ENCODE measurements at places on chromosomes 12 and 14.

- no peak for DNase-seq
Observed at GRCh38 chr14:64663174-64663573, 41.0 kb upstream of the PLEKHG3 start.

DNA sequence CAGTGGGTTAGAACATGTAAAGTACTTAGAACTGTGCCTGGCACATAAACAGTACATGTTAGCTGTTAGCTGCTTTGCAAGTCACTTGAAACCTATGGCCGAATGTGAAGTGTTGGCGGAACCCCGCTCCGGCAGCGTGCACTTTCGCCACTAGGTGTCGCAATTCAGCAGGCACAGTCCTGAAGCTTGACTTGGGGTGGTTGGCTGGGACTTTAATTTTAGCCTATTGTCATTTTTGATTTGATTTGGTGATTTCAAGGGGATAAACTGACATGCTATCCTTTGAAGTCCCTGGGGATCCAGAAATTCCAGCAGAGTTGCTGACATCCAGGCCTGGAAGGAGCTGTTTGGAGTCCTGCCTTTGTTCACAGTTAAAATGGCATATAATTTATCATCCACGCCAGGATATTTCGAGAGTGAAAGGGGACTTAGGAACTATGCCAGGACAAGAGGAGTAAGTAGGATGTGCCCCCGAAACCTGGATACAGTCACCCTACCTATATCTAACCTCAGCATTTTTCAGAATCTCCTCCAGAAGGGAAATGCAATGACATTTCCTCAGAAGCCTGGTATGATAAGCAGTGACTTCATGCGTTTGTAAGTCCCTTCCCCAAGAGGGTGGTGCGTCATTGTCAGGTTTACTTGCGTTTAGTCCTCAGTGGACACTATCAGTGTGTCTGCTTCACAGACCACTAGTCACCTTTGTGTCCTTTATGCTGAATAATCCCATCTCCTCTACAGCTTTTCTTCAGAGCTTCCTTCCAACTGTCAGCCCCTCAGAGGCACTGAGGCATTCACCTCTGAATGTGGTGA, 3.5 kb upstream of the TSPAN9 start:
- DNase-seq = no peak

- no peak for DNase-seq
Observed at GRCh38 chr14:105368910-105369652, 29.3 kb upstream of the TEX22 start.

DNA sequence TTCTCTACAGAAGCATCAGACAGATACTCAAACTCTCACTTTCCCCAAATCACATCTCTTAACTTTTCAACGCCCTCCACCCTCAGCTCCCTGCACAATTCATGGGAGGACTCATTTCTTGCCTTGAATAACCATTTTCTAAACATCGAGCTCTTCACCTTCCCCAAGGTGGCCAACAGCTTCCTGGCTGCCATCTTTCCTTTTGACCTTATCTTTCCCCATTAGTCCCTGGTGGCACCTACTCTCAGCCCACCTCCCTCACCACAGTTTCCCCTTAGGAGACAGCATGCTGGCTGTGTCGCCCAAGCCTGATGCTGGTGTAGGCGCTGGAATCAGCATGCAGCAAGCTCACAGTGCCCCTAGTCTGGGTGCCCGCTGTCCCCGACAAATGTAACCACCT, 8.4 kb upstream of the OAS1 start:
- peak; percentile 54 for DNase-seq
